ENCODE measurements at places on chromosomes 13 and 19. TPM values are rescaled to one million over a fixed set of nuclear protein-coding genes. Genes with fewer than 3 reads are reported as not detected.

DNA sequence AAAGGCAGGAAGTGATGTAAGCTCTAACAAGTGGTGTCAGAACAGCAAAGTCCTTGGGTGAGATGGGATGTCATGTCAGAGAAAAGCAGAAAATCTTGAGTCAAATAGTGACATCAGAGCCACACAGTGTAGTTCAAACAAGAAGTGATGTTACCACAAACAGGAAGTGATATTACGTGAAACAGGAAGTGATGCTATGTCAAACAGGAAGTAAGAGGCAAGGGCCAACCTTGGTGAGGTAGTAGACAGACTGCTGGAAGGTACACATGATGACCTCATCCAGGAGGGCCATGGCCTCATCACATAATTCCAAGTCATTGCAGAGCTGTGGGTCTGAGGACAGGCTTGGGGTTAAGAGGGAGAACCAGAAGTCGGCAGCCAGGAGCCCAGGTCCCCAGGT is 7.0 kb upstream of the MAMSTR start:
- DNase-seq, result no peak

DNA sequence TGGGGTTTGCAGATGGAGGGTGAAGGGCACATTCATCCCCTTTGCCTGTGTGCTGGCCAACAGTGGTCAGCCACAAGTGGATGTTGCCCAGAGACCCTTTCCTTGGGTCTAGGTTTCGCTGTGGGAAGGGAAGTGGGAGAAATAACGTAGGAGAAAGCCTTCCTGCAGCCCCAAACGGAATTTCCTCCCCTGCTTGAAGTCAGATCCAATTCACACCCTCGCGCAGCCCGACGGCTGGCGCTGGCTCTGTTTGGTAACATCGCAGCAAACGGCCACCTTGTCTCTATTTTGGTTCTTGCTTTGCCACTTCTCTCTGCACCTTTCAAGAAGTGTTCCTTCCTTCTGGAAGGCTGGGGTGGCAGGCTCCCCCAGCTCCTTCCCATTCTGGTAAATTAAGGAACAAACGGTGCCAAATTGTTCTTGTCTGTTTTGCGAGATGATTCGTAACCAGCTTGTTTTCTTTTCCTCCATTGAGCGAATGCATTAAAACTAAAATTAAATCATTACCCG is 45.4 kb downstream of the CHST8 start:
- DNase-seq, result no peak

GRCh38 chr19:42303101-42303464 is 659 bp upstream of the PAFAH1B3 start:
- peak; percentile 1 for DNase-seq

DNA sequence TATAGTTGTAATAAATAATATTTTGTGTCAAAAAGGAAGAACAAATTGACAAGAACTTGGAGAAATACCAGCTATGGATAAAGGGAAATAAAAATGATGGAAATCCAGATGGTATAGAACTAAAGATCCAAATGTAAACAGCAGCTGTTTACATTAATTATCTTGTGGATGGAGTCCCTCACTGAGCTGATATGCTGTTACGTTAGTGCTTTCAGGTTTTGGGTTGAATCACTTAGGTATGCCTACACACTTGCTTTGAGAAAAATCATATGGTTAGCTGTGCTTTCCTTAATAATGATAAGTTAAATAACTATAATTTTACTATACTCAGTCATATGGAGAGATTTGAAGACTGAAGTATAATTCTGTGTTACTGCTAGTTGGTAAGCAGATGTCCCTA is 27.7 kb downstream of the WASF3 start:
- DNase-seq, result no peak

Gene NLRP11
- total RNA-seq, result not detected

DNA sequence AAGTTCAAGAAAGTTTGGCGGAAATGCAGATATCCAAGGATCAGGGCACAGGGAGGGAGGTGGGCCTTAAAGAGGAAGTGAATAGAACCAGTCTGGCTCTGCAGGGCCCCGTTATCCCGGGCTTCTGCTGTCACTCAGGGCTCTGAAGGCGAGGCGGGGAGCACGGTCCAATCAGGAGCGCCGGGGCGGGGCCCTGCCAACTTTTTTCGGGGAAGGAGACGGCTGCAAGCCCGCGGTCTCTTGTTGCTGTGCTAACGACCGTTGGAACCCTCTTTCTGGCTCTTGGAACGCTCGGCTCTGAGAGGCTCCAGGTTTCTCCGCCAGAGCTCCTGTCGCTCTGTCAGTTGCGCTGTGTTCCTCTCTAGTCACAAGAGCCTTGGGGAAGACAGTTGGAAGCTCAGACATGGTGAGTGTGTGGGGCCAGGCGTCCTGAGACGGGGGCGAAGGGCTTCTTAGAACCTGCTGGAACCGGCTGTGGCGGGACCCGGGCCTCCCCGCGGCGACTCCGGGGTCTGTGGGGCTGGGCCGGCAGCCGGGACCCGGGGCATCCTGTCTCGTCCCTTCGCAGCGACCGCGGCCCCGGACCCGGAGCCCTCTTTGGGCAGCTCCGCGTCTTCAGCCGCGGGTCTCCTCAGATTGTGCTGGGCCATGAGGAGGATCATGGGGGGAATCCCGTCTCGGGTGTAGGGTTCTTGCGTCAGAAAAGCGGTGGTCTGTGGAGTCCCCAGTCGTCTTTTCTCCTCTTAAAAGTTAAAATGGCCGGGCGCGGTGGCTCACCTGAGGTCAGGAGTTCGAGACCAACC is 27.7 kb downstream of the ZNF844 start:
- peak; percentile 92 for DNase-seq

Gene CGB8
- not detected for total RNA-seq

- no peak for DNase-seq
These were observed at the start of gene C19orf38 for GRCh38 chr19:10848230-10848856. Gene C19orf38 (plus strand): TSS chr19:10848415. CDS start chr19:10848509, 94 bp downstream.

Gene LEUTX
- not detected for total RNA-seq

DNA sequence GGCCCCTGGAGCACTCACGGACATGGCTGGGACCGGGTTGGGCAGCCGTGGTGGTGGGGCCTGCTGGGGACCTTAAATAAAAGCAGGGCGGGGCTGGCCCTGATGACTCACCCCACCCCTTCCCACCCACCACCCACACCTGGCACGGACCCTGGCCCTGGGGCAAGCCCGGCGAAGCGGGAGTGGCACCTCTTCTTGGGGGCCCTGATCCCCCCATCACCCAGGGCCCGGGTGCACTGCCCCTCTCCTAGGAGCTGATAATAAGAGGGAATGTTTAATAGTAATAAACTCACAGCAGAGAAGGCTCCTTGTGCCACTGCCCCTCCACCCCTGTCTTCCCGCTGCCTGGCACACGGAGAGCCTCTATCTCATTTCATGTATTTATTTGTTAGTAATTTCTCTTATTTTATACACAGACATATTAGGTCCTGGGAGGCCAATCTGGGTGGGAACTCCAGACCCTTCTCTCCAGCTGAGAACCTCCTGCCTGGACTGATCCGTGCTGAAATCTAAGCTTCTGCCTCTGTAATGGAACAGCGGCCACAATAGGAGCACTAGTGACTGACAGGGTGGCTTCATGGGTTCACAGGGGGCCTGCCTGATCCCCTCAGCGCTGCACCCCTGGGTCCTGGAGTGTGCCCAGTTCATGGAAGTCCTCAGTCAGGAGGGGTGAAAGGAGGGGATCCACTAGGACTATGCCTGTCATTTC is at the start of gene LGALS7:
LGALS7 (minus strand) TSS at position 49 of the 709 bp plus-strand sequence; CDS start at position 24, 25 bp downstream.
- DNase-seq, result no peak

DNA sequence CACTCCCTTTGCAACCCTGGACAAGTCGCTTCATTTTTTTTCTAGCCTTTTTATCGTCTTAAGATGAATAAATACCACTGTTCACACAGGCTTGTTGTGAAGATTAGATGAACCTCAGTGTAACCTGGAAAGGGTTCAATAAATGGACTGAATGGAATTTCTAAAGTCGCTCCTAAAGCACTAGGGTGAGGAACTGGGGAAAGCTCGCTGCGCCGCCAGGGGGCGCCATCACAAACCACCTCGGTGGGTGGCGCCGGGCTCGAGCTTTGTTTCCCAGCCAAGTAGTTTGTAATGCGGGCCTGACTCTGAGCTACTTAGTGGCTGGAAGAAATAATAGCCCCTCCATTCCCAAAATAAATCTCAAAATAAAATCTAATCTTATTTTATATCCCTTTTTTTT is 2.2 kb upstream of the CEACAM6 start:
- peak; percentile 88 for DNase-seq

Gene UBE2S
- total RNA-seq, result 31.2 TPM

DNA sequence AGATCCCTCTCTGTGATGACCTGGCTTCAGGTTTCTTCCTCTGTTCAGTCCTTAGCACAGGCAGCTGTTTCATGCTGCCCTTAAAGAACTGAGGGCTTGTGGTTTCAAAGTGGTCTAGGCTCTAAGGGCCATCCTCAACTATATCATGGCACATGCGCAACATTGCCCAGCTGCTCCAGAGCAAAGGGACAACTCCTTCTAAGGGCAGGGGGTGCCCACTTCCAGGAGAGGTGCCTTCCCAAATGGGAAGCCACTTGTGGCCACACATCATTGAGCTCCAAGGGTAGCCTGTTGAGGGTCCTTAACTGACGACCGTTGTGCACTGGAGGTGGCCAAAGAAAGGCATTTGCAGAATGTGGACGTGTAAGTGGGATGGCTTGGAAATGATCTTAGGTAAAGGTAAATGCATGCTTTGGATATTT is 7.3 kb downstream of the GPR183 start:
- DNase-seq, result no peak

DNA sequence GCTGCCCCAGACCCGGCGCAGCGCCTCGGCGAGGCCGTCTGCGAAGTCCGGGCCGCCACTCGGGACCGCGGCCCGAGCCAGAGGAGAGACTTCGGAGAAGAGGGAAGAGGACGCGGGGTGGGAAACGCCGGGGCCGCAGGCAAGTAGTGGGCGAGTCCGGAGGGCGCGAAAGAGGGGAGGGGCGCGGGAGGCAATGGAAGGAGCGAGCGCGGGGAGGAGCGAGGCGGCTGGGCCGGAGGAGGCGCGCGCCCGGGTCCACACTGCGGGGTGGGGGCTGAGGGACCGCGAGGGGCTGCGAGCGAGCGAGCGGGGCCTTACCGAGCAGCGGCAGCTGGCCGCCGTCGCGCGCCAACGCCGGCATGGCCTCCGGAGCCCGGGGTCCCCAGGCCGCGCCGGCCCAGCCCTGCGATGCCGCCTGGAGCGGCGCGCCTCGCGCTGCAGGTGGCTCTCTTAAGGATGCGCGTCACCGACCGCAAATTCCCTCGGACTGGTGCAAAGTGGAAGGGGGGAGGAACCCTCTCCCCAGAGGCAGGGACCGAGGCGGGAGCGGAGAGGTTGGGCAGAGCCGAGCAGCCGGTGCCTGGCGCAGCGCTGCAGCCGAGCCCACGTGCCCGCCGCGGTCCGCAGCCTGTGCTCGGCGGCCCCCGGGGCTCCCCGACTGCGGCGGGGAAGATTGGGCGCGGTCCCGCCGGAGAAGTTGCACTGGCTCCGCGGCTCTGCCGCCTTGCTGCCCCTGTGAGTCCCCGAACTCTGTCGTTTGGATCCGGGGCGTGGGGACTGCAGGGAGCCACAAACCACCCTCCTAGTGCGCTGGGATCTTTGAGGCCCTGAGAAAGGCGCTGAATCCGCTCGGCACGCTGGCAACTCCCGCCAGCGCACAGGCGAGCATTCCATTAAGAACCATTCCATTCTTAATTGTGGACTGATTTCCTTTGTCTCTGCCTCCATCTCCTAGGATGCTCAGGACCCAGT is at the start of gene FLT3:
FLT3 (minus strand) TSS at position 427 of the 972 bp plus-strand sequence; CDS start at position 361, 66 bp downstream.
- peak; percentile 76 for DNase-seq

DNA sequence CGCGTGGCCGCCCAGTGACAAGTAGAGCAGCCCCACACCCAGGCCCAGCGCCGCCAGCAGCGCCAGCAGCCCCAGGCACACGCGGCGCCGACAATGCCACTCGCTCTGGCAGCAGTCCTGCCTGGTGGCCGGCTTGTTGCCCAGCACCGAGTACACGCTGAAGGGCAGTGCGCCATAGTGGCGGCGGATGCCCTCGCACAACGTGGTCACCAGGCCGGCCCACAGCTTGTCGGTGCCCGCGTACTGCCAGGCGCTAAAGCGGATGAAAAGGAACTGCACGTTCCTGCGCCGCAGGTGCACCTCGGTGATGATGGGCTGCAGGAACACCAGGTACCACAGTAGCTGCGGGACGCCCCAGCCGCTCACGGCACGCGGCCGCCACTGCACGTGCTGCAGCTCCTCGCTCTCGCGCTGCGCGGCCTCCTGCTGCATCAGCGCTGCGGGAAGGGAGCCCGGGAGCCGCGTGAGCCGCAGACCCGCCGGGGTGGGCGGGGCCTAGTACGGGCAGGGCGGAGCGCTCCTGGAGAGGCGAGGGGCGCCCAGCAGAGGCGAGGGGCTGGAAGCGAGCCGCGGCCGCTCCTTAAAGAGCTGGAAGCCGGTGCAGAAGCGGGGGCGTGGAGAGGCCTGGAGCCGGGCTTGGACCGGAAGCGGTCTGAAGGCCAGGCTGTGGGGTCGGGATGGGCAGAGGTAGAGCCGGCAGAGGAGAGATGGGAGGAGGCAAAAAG is 7.3 kb downstream of the NKPD1 start:
- no peak for DNase-seq

- DNase-seq, result no peak
These were observed 404 bp downstream of the C19orf44 start for GRCh38 chr19:16496613-16496983.

Gene ZNF780B
- 22.3 TPM for total RNA-seq

DNA sequence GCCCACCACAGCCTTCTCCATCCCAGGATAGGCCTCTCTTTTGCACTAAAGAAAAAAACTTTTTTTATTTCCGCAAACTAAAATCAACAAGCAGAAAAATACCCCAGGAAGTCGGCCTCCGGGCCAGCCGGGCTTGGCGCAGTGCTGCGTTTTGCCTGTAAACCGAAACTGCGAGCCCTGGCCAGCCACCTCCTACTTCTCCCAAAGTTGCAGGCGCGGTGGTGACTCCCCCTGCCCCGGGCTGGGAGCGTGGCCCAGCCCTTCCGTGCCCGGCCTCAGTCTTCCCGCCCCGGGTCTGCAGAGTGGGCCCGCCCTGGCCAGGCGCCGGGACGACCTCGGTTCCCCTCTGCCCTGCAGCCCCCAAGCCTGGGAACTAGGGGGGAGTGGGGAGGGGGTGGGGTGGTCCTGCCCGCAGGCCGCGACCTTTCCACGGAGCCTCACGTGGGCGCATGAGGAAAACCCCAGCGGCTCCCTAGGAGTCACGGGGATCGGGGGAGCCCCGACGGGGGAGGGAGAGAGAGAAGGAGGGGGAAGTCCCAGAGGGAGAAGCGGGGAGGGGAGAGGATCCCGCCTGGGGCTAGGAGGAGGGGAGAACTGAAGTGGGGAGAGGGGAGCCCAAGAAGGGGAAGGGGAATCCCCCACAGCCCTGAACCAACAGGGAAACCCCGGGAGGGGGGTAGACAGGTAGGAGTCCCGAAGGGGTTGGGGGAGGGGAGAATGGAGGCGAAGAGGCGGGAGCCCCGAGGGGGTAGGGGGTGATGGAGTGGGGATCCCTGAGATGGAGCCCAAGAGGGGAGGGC is 3.0 kb downstream of the GADD45B start:
- peak; percentile 90 for DNase-seq

- DNase-seq, result no peak
These were observed 14.5 kb upstream of the CCDC97 start for GRCh38 chr19:41295499-41295898.

DNA sequence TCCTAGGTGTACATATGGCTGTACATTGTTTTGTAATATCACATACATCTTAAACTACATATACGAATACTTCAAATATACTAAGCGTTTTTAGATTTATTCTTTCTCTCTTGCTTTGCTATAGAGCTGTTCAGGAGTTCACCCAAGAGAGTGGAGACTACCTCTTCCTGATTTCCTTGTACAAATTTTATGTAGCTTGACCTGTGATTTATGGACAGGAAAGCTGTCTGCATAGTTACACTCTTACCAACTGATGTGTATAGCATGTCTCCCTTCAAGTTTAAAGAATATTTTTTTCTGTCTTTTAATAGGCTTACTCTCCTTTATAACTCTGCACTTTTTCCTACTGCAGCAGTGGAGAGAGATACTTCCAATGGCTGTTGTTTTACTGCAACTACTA is 428.7 kb downstream of the NDFIP2 start:
- no peak for DNase-seq

Gene HCST
- 6.3 TPM for total RNA-seq
